ENCODE measurements at places on chromosomes 6 and 20.

- DNase-seq, result no peak
Measured at GRCh38 chr6:14889611-14890593, 356.0 kb upstream of the JARID2 start.

GRCh38 chr20:44958276-44958675 lies 1.9 kb downstream of the TOMM34 start:
- DNase-seq, result no peak

- no peak for DNase-seq
Measured at GRCh38 chr6:140463312-140463710, 1088.9 kb upstream of the CITED2 start.

- no peak for DNase-seq
Measured at GRCh38 chr6:125658136-125658535, 91.3 kb upstream of the HEY2 start.
